ENCODE measurements at places on chromosomes 1 and 21.

GRCh38 chr1:180365039-180365438, 135.0 kb downstream of the LHX4 start:
- DNase-seq = no peak

DNA sequence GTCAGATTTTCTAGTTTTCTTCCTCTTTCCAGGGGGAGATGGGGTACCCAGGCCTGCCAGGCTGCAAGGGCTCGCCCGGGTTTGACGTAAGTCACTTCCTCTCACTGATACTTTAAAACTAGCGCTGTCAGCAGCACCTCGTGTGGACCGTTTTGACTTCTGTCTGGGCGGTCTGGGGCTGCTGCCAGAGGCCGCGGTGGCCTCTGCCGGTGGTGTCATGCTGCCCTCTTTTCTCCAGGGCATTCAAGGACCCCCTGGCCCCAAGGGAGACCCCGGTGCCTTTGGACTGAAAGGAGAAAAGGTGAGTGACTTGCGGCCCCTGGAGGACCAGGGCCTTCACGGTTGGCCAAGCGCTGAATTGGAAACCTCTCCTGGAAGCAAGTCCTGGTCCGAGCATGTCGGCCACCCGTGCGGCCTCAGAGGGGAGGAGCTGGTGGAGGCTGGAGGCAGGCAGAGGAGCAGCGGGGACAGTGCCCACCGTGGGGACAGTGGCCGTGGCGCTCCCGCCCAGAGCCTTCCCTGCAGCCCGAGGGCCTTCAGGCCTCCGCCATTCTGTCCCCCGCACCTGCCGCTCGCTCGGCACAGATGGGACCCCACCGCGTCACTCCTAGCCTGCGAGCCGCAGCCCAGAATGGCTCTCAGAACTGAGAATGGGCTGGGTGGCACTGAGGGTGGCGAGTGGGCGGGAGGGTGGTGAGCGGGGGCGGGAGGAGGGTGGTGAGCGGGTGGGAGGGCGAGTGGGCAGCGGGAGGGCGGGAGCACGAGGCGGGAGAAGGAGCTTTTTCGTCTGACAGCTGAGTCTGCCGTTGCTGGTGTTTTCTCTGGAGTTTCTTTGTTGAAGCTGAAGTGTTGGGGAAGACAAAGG, 9.4 kb downstream of the COL6A1 start:
- DNase-seq = no peak

DNA sequence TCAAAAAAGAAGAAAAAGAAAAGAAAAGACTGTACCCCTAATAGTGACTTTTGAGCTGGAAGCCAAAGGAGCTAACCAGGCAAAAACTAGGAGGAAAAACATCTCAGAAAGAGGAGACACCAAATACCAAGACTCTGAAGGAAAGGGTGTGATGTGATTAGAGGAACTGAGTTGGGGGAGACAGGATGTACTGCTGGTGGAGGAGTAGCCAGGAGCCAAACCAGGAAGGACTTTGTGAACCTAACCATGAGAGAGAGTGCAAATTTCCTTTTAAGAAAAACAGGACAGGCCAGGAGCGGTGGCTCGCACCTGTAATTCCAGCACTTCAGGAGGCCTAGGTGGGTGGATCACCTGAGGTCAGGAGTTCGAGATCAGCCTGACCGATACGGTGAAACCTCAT, 4.1 kb upstream of the RBP7 start:
- DNase-seq = no peak

DNA sequence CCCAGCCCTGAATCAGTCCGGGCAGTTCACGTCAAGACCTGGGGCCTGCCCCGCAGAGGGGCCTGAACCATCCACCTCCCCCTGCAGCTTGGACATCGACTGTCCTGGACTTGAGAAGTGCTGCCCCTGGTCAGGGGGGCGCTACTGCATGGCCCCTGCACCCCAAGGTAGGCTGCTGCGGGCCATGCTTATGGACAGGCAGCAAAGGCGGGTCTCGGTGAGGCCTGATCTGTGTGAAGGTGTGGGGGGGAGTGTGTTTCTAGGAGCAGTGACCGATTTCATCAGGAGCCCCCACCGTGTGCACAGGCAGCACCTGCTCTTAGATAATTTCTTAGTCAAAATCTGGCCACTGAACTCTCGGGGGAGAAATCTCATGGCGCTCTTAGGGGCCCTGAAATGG, 13.0 kb downstream of the UMODL1 start:
- no peak for DNase-seq

GRCh38 chr1:29575826-29576225, 339.5 kb downstream of the PTPRU start:
- DNase-seq = no peak

DNA sequence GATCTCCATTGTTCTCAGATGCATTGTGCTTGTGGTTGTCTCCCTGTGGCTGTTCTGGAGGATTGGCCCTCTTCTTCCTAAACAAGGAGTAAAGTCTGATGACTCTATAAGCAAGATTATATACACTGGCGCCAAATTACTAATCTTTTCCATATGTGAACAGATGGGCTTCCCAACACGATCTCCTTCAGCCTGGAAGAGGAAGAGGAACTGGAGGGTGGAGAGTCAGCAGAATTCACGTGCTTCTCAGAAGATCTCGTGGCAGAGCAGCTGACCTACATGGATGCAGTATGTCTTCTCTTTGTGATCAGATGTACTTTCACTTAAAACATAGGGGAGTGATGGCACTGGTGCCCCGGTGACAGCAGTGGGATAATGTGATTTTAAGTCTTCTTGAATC, 78.7 kb downstream of the RGL1 start:
- no peak for DNase-seq

GRCh38 chr1:239023732-239024360, 362.5 kb upstream of the CHRM3 start:
- no peak for DNase-seq

DNA sequence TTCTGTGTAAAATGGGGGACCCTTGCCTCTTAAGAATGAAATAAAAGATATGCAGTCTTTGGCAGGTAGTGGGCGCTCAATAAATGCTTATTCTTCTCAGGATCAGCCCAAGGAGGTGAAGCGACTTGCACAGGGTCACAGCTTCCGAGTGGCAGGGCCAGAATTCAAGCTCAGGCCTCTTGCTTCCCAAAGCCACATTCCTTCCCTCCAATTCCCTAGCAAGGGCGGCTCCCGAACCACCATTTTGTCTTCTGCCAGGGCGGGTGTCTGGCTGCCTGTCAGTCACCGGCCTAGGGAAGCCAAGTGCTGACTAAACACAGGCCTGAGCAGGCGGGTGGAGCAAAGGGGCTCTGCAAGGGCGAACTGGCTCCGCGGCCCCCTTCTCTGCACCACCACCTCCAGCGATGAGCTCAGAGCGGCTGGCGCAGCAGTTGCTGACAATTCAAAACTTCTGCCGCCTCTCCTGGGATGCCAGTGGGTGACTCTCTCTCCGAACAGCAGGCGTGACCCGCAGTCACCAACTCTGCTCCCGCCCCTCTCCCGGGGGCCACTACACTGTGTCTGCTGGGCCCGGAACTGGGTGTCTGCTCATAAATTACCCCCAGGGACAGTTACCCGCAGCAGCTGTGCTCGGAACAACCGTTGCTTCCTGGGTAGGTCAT, 10.8 kb downstream of the GPR3 start:
- DNase-seq = peak; percentile 81

GRCh38 chr1:54493608-54494007, 54.4 kb upstream of the ACOT11 start:
- DNase-seq = peak; percentile 42

DNA sequence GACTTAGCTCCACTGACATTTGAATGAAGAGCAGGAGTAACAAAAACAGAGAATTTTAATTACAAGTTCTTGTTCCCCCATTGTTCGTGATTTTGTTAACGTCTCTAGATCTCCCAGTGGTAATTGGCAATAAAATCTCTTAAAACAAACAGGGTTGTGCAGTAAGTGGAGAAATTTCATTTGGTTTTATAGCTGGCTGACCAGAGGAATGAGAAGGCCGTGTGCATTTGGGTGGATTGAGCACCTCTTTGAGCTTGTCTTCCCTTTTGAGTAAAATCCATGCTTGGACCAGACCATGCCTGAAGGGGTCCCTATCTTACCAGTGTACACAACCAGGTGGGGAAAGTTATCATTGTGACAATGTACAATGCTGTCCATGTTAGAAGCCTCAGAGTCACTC, 137.8 kb downstream of the HIVEP3 start:
- no peak for DNase-seq

GRCh38 chr1:185813401-185813979, 79.3 kb downstream of the HMCN1 start:
- peak; percentile 33 for DNase-seq

DNA sequence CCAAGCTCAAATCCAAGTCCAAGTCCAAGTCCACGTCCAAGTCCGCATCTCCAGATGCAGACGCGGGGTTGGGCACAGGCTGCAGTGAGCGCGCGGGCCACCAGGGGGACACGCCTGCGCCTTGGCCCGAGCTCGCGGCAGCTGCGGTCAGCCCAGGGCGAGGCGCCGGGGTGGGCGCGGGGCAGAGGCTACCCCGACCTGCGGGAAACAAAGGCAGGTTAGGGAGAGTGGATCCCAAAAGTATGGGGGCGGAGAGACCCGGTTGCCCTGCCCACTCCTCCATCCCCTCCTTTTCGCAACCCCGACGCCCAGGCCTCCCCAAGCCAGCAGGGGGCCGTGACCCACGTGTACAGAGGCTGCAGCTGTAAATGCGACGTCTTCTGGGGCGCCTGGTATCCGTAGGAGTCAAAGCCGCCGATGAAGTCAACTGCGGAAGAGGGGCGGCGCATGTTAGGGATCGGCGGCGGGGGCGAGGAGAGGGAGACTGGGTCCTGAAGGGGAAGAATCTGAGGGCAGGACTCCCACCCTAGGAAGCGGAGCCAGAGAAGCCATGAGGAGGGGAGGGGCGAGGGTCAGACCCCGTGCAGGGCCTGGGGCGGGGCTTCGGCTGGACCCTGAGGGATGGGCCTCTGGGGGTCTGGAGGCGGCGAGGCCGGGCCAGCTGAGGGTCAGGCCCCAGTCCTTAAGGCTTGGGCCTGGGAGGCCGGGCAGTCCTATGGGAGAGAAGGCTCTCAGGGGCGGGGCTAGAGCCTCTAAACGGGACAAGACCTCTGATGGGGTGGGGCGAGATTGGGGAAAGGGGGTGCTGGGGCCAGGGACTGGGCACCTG, 58.0 kb downstream of the NKAIN1 start:
- peak; percentile 75 for DNase-seq

DNA sequence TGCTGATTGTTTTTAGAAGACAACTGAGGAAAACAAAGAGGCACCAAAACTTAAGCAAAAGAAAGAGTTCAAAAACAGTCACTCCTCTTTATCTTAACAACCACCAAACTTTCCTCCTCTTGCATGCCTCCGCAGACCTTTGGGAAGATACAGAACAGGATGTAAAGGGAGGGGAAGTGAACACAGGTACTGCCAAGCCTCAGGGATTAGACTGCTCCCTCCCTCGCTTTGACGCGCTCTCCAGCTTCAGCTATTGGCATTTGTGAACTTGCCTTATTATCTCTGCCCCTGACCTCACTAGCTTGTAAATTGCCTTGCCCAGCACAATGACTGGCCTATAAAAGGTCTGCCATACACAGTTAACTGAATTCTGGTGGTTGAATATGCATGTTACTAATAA, 4.8 kb upstream of the SRP9 start:
- no peak for DNase-seq

- DNase-seq = no peak
These were observed 174.3 kb downstream of the ADGRL2 start for GRCh38 chr1:81974883-81975555.

GRCh38 chr1:233114159-233114558, 163.7 kb downstream of the NTPCR start:
- DNase-seq = no peak

- no peak for DNase-seq
These were observed 877.7 kb downstream of the MRPL39 start for GRCh38 chr21:24729568-24729967.

DNA sequence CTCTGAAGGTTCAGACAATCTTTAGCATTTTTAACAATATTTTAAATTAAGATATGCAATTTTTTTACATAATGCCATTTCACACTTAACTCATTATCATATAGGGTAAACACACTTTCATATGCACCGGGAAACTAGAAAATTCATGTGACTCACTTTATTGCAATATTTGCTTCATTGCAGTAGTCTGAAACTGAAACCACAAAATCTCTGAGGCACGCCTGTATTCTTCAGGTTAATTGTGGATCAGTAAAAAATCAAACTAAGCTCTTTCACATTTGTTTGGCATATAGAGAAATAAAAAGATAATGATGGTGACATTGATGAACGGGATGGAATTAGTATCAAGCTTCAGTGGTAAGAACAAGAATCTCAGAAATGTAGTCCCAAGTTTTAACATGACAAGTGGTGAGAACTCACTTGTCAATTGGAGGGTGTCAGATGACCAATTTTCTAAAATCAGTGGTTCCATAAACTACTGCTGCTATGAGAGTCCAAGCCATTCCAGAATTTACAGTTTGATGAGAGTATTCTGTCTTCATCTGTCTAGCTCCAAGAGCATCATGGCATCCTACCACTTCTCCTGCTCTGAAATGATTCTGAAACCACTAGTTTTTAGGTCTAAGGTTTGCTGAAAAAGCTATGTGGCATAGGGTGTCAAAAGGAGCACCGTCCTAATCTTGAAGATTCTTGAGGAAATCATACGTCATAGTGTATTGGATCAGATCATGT, 281.0 kb downstream of the PTPRC start:
- no peak for DNase-seq

- no peak for DNase-seq
These were observed 738 bp upstream of the TRIM11 start for GRCh38 chr1:228407106-228408040.

DNA sequence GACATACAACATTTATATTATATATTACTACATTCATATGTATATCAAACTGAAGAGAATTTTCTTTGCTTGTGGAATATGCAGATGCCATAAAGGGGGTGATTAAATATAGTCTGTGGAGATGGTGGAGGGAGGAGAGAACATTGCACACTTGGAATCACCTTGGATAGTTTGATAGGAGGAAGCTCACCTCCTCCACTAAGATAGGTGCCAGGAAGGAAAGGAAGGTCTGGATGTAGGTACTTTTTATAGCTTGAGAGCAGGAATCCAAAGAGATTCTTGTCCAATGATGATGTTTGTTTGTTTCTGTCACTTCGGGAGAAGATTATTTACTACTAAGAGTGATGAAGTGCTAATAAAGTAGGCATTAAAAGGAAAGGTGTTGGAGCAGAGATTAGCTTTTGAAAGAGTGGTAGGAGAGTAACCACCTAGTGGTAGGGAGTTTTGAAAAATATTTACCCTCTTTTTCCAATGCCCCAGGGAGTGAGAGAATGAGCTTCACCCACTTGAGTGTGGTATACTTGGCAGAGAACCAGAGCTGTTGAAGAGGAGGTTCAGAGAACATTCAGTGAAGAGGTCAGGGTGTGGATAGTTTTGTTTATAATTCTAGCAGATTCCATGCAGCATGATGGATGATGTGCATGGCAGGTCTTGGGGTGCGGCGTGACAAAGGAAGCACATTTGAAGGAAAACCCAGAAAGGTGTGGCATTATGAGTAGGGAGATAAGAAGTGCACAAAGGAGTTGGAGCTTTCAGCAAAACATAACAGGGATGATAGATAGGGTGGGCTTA, 145.0 kb downstream of the PATJ start:
- no peak for DNase-seq

All from GM03348 (cell line).